GM23338 (cell line): ENCODE measurements at places on chromosomes 5 and 9.

DNA sequence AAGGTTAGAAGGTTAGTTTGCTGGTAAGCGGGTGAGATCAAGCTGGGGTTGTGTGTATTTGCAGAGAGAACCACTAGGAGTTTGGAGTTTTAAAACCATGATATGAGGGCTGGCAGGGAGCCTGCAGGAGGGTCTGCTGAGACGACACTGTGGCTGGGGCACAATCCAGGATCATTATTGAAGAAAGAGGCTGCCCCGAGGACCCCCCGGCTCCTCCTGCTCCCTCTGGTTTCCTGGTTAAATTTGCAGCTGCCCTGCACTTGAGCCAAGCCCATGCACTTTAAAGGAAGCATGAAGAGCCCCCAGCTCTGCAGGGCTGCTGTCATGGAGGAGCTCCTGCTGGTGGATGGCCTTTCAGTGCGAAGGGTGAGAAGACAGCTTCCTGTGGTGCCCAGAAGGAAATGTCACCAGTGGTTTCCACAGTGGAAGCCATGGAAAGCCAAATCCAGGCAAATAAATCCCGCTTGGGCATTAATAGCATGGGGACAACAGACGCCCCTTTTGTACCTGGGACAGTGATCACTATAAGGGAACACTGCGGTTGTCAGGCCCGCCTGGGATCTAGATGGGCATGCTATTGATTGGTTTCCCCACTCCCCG, 140.7 kb downstream of the NSG2 start:
- no peak for DNase-seq

DNA sequence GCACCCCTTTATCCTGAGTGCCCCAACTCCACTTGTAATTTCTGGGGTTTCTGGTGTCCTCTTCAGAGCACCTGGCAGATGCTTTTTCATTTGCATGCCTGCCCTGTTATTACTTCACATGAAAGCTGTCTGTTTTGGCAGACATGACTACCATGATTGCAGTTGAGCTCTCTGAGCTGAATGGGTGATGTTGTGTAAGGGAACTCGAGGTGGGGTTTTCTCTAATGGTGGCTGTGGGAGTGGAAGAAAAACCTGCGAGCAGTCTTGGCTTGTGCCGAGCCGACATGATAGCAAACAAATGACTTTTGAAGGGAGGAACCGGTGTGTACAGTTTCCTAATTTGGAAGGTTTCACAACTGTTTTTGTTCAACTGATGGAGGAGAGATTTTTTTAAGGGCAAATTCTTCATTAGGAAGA, 196.2 kb downstream of the AOPEP start:
- no peak for DNase-seq

GRCh38 chr5:100306000-100306399, 229.2 kb upstream of the FAM174A start:
- DNase-seq = no peak

GRCh38 chr5:11777096-11777495, 127.2 kb downstream of the CTNND2 start:
- no peak for DNase-seq

- no peak for DNase-seq
Measured at GRCh38 chr9:105355781-105356180, 92.1 kb upstream of the FSD1L start.

GRCh38 chr5:6452622-6453504, 4.2 kb downstream of the UBE2QL1 start:
- no peak for DNase-seq

- DNase-seq = peak; percentile 64
Measured at GRCh38 chr5:3428334-3428733, 167.3 kb upstream of the IRX1 start.

- DNase-seq = no peak
Measured at GRCh38 chr5:58898538-58898937, 315.7 kb downstream of the RAB3C start.

- peak; percentile 59 for DNase-seq
Measured at GRCh38 chr9:101388507-101388993, 3.7 kb upstream of the BAAT start.
